ENCODE measurements at places on chromosomes 3 and 15.
A peak's percentile ranks its signal among the peaks of the same experiment; 100 is the strongest.

DNA sequence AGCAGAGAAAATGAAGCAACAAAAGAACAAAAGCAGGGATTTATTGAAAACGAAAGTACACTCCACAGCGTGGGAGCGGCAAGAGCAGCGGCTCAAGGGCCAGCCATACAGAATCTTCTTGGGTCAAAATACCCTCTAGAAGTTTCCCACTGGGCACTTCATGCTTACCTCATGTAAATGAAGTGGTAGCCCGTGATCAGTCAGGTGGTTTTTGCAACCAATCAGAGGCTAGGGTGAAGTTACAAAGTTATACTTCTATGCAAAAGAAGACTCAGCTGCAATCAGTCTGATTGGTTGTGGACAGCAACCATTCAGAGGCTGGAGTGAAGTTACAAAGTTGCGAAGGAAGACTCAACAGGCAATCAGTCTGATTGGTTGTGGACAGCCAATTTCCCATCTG lies 37.8 kb upstream of the TRH start:
- DNase-seq = peak; percentile 23

GRCh38 chr15:57082054-57082728 lies 163.7 kb downstream of the TCF12 start:
- DNase-seq = no peak

DNA sequence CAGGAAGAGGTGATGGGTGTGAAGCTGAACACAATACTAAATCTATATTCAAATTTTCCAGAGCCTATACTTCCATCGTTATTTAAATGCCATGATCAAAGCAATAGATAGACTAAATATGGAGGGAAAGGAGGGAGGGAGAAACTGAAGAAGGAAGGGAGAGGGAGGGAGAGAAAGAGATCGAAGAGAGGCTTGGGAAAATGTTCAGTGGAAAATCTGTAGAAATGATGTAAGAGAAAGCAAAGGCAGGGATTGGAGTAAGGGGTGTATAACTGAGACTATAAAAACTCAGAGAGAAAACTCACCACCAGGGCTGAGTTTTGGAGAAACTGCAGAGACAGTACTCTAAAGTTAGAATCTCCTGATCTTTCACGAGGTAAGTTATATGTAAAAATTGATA lies at the start of gene OSTN:
Gene OSTN (plus strand): TSS at position 310 of the 400 bp plus-strand sequence. CDS start 13,292 bp downstream, outside the sequence.
- DNase-seq = no peak

DNA sequence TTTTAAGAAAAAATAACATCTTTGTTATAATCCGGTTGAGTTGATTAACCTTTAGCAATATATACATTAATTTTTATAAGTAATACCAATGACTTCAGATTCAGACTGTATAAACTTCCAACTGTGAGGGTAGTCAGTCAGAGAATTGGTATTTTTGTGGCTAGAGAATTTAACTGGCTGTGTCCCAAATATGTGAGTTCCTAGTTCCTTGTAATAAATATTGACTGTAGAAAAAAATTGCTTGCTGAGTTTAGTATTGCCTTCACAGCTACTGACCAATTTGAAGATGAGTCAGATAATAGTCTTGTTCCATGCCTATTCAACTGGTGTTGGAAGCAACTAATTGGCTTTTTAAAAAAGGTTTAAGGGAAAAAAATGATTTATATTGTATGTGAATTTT lies 210.8 kb downstream of the GAP43 start:
- no peak for DNase-seq

All from SHP77 (cell line).